Femur (tissue), 1 donor: ENCODE measurements at places on chromosomes 5 and 9.
A peak's percentile ranks its signal among the peaks of the same experiment; 100 is the strongest.

DNA sequence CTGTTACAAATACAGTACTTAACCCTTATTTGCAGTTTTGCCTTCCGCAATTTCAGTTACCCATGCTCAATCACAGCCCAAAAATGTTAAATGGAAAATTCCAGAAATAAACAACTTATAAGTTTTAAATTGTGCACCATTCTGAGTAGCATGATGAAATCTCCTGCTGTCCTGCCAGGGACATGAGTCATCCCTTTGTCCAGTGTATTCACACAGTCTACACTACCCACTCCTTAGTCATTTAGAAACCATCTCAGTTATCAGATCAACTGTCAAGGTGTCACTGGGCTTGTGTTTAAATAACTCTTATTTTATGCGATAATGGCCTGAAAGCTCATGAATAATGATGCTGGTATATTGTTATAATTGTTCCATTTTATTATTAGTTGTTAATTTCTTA is 95.8 kb downstream of the PLCXD3 start:
- no peak for DNase-seq

DNA sequence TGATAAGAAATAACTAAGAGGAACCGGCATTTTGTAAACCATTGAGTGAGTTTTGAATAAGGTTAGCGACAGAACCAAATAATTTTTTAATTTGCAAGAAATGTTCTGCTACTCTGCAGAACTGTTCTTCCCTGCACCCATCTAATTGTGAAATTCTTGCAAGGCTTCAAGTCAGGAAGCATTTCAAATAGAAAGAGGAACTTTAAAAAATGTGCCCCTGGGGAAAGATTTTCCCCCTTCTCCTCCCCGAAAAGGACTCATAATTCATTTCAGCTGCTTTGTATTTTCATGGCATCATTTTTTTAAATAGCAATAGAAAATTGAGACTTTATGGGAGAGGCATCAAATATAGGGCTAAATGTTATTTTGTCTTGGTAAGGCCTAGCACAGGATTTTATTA is 180.9 kb upstream of the ANKRD55 start:
- DNase-seq = no peak

GRCh38 chr5:108730617-108731340 is 16.9 kb upstream of the FER start:
- no peak for DNase-seq

GRCh38 chr9:107931071-107931715 is 441.6 kb upstream of the KLF4 start:
- DNase-seq = no peak

- no peak for DNase-seq
Observed at GRCh38 chr5:181186986-181187499, 18.0 kb downstream of the TRIM7 start.

DNA sequence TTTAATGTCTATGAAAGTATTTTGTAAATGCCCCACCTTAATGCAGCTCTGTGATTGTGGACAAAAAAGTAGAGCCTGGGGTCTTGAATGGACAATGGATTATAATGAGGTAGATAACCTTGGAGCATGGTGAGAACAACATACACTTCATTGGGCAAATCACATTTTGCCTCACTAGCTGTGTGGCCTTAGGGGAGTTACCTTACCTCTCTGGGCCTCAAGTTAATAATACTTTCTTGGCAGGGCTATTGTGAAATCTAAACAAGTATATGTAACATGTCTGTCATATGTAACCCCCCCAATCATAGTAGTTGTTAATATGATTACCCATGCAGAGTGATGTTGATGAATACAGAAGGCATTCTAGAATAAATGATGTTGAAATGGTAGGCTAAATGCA is 213.6 kb upstream of the ANKRD55 start:
- DNase-seq = no peak

DNA sequence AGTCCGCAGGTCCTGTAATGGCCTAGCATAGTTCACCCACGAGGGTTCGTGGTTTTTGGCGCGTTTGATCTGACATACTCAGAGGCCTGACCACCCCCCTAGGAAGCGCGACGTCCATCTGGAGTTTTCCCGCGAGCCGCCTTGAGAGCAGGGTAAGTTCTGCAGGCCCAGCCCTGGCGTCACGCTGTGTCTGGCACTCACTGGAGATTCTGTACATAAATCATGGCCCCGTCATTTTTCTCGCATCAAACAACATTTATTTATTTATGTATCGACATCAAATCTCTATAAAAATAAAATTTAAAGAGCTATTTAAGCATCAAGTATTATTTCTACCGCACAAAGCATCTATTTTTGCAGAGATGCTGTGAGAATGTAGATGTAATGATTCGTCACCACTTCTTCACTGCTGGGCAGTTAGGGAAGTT is 437 bp upstream of the TRIM41 start:
- no peak for DNase-seq

DNA sequence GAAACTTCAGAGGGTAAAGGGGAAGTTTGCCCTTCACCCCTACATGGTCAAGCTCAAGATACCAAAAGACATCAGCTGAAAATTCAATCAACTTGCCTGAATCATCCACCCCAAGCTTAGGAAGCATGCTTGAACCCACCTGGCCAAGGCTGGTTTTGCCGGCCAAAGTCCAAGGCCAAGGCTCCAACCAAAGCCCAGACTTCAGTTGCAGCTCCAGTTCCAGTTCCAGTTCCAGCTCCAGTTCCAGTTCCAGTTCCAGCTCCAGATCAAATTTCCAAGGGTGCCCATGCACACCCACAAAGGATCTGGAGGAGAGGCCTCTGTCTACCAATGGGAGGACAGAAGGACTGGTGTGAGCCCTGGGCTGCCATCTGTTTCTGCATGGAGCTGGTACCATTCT is 4.6 kb upstream of the SERINC5 start:
- DNase-seq = no peak

GRCh38 chr5:174291162-174291561 is 245.7 kb downstream of the NSG2 start:
- no peak for DNase-seq

DNA sequence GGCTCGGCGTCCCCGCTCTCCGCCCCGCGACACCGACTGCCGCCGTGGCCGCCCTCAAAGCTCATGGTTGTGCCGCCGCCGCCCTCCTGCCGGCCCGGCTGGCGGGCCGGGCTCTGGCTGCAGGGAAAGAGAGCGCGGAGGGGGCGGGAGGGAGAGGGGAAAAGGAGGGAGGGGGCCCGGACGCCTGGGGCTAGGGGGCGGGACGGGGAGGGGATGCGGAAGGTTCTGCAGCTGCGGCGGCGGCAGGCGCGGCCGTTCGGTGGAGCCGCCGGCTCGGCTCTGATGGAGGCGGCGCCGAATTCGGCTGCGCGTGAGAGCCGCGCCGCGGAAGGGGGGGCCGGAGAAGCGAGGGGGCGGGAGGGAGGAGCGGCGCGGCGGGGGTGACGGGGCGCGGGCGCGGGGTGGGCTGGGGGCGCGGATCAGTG is at the start of gene MARCHF11:
Gene MARCHF11, minus strand, starts transcription at position 281 of the 425 bp plus-strand sequence. Its CDS starts 216 bp downstream, at position 65.
- no peak for DNase-seq

- no peak for DNase-seq
Observed at GRCh38 chr9:85973238-85973637, 32.3 kb downstream of the NAA35 start.

GRCh38 chr5:151079838-151080612 is 809 bp downstream of the TNIP1 start:
- DNase-seq = no peak

- peak; percentile 65 for DNase-seq
Observed at GRCh38 chr9:126301985-126302603, 24.5 kb upstream of the MVB12B start.

DNA sequence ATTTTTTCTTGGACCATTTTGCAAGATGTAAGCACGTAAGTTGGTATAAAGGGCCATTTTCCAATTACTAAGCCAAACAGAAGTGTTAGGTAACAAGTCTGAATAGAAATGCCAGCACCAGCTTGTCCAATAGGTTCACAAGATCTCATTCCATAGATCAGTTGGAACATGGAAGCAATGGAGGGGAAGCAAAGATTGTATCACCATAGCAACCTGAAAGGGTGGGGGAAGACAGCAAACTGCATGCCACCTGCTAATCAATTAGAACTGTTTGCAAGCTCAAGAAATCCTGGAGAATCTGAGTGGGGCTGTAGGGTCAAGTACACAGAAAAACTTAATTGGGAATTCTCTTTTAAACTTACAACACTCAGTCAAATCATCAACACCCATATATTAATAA is 264.9 kb upstream of the EFNA5 start:
- no peak for DNase-seq

DNA sequence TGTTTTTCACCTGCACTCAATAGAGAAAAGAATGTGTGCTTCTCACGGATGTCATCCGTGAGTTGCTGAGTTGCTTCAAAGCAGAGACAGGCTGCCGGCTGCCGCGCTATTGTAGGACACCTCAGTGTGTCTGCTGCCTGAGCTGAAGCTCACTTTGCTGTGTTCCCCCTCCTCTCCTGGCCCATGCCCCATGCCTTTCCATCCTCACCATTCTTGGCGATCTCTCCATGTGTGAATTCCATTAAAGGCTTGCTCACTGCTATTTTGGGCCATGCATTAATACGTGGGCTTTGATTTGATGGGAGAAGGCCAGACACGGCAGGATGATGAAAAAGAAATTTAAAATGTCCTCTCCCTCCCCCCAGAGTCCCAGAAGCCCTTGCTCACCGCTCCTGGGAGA is 14.5 kb downstream of the ADAM19 start:
- DNase-seq = peak; percentile 46

DNA sequence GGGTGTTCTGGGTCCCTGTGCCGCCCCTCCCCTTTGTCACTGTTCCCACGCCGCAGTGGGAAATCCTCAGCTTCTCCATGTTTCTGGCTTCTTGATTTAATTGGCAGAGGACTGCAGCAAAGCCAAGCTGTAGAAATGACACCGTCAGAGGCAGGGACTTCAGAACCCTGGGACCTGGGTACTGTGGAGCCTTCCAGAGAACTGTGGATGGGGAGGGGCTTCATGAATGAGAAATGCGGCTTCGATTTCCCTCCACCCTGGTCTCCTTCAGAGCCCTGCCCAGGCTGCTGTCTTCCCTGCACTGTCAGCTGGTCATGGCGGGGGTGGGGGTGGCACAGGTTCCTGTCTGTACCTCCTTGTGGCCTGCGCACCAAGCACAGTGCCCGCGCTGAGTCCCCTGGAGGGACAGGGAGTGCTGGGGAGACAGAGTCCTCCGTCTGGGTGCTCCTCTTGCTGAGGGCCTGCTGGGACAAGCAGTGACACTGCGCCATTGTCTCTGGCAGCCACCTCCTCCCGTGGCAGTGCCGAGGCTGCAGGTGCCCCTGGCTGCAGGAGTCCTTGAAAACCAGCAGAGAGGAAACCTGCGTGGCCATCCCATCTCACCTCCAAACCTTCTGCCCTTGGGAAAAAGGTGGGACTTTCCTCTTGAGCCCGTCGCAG is 47.2 kb downstream of the COL5A1 start:
- no peak for DNase-seq

- DNase-seq = no peak
Observed at GRCh38 chr9:93594041-93594756, 17.8 kb downstream of the PHF2 start.

- no peak for DNase-seq
Observed at GRCh38 chr5:91136271-91136670, 246.8 kb downstream of the ARRDC3 start.

- DNase-seq = no peak
Observed at GRCh38 chr5:167998148-167998767, 293.2 kb upstream of the WWC1 start.

- DNase-seq = no peak
Observed at GRCh38 chr5:77300451-77300850, 90.0 kb downstream of the PDE8B start.

DNA sequence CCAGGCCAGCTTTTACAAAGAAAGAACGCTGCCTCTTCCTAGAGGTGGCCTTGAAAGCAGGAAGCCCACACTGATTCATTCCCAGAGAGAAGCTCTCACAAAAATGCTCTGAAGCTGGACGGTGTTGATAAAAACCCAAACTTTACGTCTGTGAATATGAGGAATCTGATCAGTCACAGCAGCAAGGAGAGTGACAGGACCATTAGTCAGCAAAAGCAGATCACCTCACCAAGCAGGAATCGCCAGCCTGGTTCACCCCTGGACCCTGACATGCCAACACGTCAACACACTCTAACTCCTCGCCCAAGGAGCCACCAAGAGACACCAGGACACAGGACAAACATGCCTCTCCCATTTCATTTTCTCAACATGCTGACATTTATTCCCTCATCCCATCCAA is 70.6 kb upstream of the ZNF622 start:
- DNase-seq = no peak

DNA sequence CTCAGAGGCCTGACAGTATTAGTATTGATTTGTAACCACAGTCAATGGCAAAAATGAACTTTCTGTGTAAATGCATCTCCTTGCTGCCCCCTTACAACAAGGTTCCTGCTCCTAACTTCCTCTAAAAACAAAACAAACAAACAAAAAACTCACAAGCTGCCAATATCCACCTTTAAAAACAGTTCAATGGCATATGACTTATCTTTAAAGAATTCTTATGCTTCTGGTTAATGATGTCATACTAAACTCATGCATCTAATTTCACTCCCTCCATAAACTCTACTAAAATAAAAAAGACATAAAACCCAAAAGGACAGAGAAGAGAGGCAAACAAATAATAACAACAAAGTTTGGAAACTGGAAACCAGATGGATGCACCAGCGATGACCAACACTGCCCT is 9.0 kb upstream of the OR1N1 start:
- DNase-seq = no peak

DNA sequence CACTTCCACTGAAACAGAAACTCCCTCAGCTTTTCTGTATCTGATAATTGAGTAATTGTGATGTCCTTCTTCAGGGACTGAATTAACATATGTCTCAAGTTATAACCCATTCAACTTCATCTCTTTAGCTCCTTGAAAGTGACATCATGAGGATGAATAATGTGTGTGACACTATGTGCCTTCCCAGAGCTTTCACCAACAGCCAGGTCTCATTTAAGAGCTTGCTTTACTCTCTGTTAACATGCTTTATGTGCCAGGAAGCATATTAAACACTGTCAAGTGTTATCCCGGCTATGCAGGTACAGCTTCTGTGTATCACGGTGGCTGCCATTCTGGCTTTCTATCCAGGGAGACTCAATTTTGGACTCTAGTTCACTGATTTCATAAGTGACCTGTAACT is 799.9 kb downstream of the CDH12 start:
- DNase-seq = no peak

- DNase-seq = no peak
Observed at GRCh38 chr9:26727471-26727870, 165.1 kb downstream of the CAAP1 start.

- no peak for DNase-seq
Observed at GRCh38 chr5:142439207-142439860, 114.5 kb upstream of the SPRY4 start.
